Coronary artery (tissue), 2 donors: ENCODE measurements at places on chromosomes 16 and 17.

DNA sequence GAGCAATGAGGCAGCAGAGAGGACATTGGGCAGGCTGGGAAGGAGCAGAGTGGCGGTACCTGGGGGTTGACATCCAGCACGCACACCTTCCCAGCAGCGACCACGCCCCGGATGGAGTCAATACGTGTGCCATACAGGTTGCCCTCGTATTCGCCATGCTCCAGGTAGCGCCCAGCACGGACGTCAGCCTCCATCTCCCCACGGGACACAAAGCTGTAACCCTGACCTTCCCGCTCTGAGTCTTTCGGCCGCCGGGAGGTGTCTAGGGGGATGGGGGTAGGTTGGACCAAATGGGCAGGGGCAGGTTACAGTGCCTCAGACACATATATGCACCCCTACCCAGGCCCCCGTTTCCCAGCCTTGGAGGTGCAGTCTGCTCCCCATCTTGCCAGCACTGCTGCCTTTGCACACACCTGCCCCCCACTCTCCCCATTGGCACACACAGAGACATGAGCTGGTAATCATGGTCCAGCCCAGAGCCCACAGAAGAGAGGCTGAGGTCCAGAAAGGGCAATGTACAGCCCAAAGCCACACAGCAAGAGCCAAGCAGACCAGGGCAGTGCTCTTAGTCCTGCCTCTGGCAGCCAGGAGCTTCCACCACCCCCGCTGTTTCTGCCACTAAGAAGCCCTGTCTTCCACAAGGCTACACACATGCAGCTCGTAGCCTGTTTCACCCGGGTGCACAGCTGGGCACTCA lies 27.5 kb downstream of the MPP2 start:
- DNase-seq: peak; percentile 66

- no peak for DNase-seq
Measured at GRCh38 chr17:32689348-32689747, 187.6 kb downstream of the MYO1D start.

- no peak for DNase-seq
Measured at GRCh38 chr16:53605356-53605755, 98.3 kb downstream of the RPGRIP1L start.

DNA sequence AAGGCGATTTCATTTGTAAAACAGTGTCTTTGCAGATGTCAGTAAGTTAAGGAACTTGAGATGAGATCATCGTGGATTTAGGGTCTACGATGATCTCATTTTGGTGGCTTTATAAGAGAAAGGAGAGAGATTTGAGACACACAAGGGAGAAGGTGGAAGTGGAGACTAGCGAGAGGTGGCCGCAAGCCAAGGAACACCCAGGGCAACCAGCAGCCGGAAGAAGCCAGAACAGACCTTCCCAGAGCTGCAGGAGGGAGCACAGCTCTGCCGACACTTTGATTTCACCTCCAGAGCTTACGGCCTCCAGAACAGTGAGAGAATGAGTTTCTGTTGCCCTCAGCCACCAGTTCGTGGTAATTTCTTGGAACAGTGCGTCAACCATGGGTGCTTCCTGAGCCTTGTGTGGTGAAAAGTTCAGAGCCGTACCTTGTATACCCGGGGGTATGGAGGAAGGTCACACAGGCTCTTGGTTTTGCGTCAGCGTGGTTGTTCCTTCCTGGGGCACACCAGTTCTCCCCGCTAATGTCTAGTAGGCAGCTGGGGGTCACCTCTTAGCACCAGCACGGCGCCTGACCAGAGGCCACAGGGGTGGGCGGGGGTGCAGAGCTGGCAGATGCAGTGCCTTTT lies 12.9 kb upstream of the SEC14L1 start:
- no peak for DNase-seq

GRCh38 chr17:4090898-4091297 lies 51.9 kb downstream of the ZZEF1 start:
- no peak for DNase-seq
